ENCODE measurements at places on chromosomes 12 and 14.

- peak; percentile 88 for DNase-seq
These were observed 192.6 kb upstream of the BCL2L14 start for GRCh38 chr12:11877869-11878780.

- DNase-seq: no peak
These were observed 342.5 kb downstream of the RMST start for GRCh38 chr12:97805146-97805545.

GRCh38 chr12:82954572-82954971 is 267.9 kb downstream of the TMTC2 start:
- no peak for DNase-seq

- DNase-seq: peak; percentile 53
These were observed 83.2 kb downstream of the ITPK1 start for GRCh38 chr14:93032421-93032936.

DNA sequence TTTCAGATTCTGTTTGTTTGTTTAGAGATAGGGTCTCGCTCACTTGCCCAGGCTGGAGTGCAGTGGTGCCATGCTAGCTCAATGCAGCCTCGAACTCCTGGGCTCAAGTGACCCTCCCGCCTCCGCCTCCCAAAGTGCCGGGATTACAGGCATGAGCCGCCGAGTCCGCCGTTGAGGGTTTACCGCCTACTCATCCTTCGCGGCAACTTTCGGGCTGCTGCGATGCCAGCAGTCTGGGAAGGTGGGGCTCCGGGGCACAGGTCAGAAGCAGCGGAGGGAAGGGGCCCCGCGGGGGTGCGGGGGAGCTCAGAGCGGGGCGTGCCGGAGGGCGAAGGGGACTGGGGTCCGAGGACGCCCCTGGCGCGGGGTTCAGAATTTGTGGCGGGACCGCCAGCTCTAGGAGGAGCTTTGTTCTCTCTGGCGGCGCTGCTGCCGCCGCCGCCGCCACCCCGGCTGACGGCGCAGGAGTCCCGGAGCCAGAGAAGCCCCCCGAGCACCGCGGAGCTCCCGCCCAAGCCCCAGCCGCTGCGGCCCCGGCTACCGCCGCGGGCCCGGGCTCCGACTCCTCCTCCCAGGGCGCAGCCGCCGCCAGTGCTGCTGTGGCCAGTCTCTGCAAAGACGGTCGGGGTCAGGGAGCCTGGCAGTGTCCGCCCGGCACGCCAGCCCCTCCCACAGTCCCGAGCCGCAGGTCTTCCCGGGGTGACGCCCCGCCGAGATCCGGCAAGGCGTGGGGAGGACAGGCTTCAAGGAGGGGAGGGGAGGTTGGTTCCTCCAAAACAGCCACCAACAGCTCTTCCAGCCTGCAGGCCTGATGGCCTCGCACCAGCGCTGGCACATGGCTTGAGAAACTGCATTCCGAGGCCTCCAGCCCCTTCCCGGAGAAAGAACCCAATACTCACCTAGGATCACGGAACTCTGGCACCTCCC is 10.9 kb upstream of the KRT77 start:
- DNase-seq: no peak

GRCh38 chr12:43585676-43586075 is 33.7 kb upstream of the ADAMTS20 start:
- no peak for DNase-seq

- DNase-seq: peak; percentile 41
These were observed 258.1 kb downstream of the IPO8 start for GRCh38 chr12:30437616-30438015.

DNA sequence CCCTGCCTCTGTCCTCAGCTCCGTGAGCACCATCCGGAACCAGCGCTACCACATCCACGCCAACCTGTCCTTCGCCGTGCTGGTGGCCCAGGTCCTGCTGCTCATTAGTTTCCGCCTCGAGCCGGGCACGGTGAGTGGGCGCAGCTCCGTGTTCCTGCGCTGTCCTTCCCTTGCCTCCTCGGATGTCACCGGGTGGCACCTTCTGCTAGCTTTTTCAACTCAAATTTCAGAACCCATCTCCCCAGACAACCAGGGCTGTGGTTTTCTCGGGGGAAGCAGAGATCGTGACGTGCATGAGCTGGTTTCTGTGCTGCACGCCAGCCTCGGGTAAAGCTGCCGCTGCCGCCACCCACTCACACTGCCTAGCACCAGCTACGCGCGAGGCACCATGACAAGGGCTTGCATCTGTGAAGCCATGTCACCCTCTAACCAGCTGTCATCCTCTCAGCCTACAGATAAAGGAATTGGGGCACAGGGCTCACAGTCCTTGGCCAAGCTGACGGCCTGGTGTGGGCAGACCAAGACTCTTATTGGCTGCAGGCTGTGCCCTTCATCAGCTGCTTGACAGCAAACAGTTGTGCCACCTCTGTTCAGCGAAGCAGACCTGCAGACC is 152.1 kb downstream of the ADGRD1 start:
- no peak for DNase-seq

DNA sequence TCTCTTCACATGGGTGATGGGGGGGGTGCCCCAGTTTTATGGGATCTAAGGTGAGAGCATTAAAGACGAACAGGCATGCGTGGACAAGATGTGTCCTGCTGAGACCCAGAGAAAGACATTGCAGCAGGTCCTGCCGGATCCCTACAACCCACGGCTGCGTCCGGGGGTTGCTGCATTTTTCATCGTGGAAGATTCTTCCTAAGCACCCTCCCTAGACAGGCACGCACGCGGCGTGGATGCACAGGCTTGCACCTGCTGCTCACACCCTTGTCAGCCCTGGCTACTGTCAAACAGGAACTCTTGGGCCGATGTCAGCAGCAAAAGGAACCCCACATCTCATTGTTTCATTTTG is 280.6 kb upstream of the RTL1 start:
- DNase-seq: no peak

DNA sequence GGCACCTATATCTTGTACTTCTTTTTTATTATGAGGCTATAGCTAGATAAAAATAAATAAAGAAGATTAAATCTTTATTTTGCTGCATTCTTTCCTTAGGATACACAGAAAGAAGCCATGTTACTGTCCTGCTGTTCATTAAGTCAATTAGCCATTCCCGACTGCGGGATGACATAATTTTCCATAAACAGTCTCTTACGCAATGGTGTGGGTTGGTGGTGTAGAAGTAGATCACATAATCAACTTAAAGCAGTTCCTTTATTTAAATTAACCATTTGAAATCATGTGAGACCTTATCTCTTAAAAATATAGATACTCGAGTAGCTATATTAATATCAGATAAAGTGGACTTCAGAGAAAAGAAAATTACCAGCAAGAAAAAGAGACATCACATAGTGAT is 40.2 kb downstream of the TAOK3 start:
- peak; percentile 47 for DNase-seq

DNA sequence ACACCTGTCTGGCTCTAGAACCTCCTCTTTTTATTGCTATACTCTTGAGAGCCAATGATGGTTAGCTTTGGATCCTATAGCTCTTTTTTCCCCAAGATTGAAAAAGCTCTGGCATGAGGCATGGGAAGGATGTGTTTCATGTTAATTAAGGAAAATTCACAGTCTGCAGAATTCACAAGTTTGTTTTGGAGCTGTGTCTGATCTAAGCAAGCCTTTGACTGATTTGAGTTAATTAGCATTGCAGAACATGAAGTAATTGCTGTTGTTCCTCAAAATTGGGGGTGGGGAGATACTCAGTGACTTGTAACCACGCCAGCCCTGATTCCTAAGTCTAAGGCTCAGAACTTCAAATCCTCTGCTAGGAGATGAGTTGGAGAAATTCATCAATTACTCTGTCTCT is 205.0 kb downstream of the SUDS3 start:
- no peak for DNase-seq

DNA sequence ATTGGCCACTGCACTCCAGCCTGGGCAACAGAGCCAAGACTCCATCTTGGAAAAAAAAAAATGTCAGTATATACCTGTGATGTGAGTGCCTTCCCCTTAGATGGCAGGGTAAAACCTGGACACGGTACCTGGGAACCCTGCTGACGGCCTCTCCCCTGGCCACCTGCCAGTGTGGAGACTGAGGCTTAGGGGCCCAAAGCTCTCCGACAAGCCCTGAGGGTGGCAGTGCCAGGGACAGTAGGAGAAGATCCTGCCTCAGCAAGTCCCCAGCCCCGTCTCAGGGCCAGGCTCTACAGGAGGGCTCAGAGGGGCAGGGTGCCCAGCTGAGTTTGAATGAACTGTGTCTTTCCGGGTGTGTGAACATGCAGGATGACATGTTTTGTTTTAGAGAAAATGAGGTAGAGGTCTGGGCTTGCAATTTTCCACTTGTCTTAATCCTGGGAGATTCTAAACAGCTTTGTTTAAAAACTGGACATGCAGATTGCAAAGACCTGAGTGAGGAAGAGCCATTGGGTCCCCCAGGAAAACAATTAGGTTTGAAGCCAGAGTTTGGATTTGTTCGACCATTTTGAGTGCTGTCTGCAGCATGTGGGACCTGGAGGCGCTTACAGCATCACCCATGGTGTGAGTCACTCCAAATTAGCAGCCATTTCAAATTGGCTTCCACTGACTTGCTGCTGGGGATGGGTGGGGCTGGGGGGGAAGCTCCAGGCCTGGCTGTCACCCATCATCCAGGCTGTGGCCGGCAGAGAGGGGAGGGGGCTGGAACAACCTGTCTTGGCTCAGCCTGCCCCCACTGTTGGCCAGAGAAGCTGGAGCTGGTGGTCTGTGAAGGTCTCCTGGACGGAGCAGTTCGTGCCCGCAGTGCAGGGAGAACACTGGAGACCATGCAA is 10.8 kb downstream of the TSPAN9 start:
- no peak for DNase-seq

Measured in foreskin fibroblast (primary cell).